ENCODE measurements at places on chromosomes 6 and 20.

DNA sequence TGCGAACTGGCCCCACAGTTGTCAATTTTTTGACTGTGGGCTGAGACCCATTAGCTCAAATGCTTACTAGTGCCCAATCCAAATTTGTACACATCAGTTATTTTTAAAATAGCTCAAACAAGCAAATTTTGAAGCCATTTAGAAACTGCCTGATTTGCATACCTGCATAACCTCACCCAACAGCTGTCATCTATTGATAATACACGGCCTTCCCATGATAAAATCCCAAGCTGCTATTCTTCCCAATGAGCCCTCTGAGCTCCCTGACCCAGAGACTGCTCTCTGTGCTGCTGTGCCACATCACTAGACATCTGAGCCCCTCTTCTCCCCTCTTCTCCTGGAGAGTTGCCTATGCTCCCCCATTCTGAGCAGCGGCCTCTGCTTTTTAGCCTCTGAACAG, 140.5 kb upstream of the EEF1E1 start:
- DNase-seq: no peak

DNA sequence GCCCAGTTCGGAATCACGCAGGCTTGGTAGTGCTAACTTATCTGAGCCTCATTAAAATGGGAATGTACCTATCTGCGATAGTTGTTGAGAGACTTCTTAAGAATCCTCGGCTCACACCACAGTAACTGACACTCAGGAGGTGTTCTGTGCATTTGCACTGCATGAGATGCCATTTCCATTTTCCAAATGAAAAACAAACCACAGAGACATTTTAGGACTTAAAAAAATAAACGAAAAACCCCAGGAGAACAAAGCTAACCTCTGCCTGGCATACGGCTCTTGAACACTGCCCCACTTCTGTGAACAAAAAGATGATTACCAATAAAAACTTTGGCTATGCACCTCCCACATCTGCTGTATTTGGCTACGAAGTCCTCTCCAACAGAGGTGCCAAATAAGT, 37.6 kb downstream of the BEND3 start:
- DNase-seq: no peak

- DNase-seq: no peak
Observed at GRCh38 chr6:20246125-20246524, 33.9 kb upstream of the MBOAT1 start.

DNA sequence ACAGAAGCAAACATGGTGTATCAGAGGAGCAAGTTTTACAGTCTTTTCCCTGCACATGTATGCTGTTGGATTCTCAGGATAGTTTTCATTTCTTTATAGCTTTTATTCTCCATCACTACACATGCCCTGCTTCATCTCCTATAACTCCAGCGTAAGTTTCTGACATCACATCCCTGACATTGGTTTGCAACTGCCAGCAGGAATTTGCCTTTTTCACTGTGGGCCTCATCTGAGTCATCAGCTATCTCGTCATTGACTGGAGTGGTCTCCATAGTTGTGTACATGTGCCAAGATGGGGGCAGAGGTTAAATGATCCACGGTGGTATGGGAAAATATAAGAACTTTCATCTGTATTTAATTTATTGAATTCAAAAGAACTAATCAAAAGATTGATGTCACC, 96.7 kb downstream of the SLX4IP start:
- no peak for DNase-seq

- no peak for DNase-seq
Observed at GRCh38 chr6:132820629-132821381, 6.4 kb downstream of the RPS12 start.

GRCh38 chr6:27771235-27771634, 141.0 kb downstream of the OR2B2 start:
- no peak for DNase-seq

GRCh38 chr6:164507206-164507940, 802.0 kb downstream of the C6orf118 start:
- DNase-seq: no peak

DNA sequence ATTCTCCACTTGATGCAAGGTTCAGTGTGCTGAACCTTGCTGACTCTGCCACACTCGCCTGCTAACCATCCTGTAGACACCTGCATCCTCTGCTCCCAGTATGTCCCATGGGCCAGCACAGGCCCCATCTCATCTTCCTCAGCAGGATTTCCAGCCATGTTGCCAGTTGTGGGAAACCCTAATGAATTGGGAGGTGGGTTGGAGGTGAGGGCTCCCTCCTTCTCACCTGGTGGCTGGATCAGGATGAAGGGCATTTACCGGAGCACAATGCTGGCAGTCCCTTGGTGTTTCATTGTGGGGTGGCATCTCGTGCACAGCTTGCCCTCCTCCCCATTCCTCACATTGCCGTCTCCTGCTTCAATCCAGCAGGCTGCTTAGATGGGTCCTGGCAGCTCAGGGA, 204.3 kb upstream of the FOXQ1 start:
- no peak for DNase-seq

- DNase-seq: no peak
Observed at GRCh38 chr6:158041370-158041769, 59.7 kb downstream of the SYNJ2 start.

DNA sequence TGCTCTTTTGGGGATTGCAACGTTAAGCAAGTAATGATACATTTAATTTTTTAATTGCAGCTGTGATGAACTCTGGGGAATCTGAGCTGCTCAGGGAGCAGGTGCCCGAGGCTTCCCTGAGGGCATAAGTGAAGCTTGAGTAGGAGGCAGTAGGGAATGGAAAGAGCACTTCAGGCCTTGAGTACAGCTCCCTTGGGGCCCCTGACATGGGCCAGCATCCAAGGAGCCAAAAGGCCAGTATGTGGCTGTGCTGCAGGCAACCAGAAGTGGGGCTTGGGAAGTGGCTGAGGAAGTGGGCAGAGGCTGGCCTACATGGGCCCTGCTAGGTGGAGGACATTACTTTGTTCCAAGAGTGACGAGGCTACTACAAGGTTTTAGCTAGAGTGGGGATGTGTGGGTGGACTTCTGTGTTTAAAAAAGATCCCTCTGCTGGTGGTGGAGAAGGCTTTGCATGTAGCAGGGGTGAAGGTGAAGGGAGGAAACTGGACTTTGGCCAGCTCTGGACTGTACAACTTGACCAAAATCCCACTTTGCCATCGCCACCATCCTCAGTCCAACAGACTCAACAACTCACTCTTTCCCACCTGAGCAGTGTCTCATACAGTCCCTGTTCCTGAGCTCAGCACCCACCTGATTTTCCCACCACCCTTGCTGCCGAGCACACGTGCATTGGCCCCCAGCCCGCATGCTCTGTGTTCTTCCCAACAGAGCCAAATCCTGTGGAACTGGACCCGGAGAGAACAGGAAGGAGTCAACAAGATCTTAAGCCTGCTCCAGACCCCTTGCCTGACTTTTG, 10.9 kb upstream of the ZNF831 start:
- no peak for DNase-seq

- DNase-seq: no peak
Observed at GRCh38 chr20:23264545-23264944, 86.0 kb upstream of the NXT1 start.

DNA sequence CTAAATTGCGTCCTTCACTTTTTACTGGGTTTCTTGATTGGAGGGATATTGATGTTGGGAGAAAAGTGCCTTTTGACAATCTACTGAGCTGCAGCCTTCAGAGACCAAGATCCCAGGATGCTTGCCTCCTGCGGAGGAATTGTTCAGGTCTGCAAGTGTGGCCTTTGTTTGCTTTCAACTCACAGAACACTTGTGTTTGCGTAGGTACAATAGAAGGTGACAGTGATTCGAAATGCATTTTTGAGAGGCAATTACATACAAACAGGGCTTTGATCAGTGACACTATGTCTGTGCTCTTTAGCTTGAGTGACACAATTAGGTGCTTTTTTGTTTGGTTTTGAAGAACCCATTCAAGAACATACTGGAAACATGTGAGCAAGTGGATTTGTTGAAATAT, 600.6 kb downstream of the QKI start:
- no peak for DNase-seq

DNA sequence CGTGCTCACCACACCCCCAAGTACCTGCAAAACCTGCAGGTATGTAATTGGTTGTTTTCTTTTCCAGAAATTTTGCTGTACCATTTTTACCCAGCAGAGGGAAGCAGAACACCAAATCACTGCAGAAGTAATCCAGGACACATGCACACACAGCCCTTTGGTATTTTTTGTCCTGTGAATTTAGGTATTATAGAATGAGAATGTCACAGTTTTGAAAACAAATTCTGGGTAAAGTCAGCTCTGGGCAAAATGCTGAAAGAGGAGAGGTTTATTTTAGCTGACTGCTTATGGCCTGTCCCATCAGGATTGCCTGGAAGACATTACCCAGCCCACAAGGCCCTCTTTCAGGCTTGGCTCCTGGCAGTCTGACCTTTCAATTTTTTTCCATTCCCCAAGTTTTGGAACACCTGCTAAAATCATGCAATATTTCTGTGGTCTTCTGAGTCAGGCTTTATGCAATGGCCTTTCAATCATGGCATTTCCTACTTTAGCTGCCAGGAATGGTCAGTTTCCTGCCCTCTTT, 3.5 kb upstream of the EFHC1 start:
- peak; percentile 83 for DNase-seq

DNA sequence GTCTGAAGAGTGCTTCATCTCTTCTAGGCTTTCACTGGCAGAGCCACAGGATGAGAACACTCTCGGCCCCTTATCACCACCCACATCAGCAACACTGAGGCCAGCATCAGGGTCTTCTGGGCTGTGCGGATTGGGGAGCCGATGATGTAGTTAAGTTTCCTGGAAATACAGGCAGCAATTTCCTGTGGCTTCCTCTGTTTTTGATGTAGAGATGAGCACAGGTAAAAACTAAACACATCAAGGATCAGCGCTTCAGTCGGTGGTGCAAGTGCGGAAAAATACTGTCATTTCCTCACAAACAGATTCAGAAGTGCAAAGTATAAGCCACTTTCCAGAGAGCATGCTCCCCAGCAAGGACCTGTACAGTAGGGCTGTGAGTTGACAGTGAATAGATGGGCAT, 62.6 kb downstream of the BACH2 start:
- no peak for DNase-seq

- DNase-seq: no peak
Observed at GRCh38 chr6:49805246-49805645, 18.2 kb upstream of the PGK2 start.
